ENCODE measurements at places on chromosomes 5 and 9.

DNA sequence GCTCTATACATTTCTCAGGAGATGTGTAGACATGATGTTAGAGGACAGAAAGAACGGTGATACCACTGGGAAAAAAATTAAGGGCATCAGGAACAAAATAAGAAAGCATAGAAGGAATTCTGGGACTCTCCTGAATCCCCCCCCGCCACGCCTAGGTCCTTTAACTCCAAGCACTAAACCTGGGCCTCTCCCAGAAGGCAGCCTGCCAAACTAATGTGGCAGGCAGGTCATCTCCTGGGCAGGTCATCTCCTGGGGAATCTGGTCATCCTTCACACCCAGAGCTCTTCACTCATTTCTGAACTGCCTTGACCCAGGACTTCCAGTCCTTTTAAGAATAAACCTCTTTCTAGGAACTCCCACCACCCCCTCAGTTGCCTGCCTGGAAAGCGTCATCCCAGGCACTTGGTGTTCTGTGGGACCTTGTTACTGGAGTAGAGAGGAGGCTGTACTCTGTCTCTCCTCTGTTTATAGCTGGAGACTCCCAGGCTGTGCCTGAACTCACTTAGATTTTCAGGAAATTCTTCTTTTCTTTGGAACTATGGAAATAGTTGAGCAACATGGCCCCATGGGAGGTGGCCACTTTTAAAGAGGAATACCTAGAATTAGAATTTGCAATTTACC is 24.1 kb downstream of the PSAT1 start:
- no peak for DNase-seq

- DNase-seq, result no peak
Observed at GRCh38 chr5:36089989-36090388, 23.3 kb upstream of the UGT3A2 start.

DNA sequence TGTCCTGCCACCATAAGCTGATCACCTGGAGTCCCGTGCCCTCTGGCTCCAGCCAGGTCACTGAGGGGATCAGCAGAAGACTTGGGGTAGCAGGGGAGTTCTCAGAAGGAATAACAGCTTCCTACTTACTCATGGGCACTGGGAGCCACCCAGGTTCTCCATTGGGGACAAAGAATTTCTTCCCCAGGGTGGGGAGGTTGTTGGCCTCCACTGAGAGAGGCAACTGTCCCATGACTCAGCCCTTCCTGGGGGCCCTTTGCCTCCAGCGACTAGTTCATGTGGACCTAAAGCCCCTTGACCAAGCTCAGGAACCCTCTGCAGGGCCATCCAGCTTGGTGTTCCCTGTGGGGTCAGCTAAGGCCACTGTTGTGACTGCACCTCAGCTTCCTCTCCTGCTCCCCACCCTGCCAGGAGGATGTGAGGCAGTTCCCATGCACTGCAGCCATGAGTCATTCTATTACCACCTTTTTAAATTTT is 175.0 kb downstream of the AUH start:
- DNase-seq, result no peak

- DNase-seq, result no peak
Observed at GRCh38 chr9:111566234-111566633, 33.2 kb downstream of the PTGR1 start.

GRCh38 chr5:118619823-118620222 is 368.5 kb downstream of the DTWD2 start:
- DNase-seq, result no peak

GRCh38 chr5:62585751-62586150 is 7.1 kb downstream of the LRRC70 start:
- DNase-seq, result no peak

DNA sequence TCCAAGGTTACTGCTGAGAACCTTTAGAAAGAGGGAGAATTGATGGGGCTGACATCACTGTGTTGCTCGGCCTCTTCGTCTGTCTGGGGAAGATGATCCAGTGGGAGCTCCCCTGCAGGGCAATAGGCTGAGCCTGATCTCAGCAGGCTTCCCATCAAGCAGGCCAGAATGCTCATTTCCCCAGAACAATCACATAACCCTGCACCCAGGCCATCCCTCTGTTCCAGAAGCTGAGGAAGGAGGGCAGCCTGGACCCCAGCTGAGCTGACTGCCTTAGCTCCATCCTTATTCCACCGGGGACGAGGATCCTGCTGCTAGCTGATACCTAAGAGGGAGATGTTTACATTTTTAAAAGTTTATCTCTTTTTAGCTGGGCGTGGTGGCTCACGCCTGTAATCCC is 11.6 kb upstream of the CDC23 start:
- no peak for DNase-seq

- DNase-seq, result no peak
Observed at GRCh38 chr5:180785794-180786221, 16.8 kb downstream of the MGAT1 start.

DNA sequence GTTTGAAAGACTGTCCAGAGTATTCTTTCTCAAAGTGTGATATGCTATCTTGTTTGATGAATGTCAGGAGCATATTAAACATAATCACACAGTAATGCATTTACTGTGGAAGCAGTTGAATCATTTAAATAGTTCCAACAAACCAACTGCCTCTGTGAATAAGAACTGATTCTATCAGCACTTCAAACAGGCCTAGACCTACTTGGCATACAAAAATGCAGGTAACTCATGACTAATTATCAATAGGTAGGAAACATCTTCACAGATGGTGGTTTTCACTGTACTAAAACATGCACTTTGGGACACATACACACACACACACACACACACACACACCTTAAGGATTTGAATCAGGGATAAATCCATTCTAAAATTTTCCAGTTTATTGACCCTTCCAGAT is 91.2 kb upstream of the SNX2 start:
- no peak for DNase-seq
